ENCODE measurements at places on chromosomes 12 and 14.
A peak's percentile ranks its signal among the peaks of the same experiment; 100 is the strongest.

- DNase-seq: no peak
Observed at GRCh38 chr14:22375321-22375930, 213.6 kb downstream of the DAD1 start.

GRCh38 chr12:67919406-67919805 is 69.8 kb upstream of the IFNG-AS1 start:
- no peak for DNase-seq

GRCh38 chr14:89197623-89198022 is 219.4 kb downstream of the FOXN3 start:
- no peak for DNase-seq

- DNase-seq: no peak
Observed at GRCh38 chr12:51836041-51836826, 12.3 kb downstream of the FIGNL2 start.

DNA sequence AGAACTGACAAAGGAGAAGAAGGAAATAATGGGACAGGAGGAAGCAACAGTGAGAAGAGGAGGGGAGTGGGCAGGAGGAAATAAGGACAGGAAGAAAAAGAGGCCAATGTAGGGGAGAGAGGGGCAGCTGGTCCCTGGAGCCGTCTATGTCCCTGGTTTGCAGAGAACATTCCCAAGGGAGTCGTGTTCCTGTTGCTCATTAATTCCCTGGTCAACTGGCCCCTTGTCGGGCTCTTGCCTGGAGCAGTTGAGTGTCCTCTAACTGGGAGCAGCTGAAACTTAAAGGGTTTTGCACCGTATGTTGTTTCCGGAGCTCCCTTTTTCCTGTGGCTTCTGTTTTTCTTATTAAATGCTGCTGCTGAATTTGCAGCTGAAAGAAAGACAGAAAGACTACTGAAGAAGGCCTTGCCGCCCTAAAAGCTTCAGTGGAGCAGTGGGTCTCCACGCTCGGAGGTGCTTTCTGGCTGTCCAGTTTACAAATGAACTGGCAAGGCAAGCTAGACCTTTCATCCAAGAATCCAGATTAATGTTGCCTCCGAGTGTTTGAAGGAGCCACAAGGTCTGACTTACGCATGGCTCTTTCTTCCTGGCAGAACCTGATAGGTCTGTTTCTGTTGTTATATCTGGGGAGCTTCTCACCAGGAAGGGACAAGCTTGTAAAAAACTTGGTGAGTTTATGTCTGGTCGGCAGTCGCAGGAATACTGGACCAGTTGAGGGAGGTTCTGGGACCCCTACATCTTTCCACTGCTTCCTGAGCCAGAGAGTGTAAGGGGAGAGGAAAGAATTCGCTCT is 146.2 kb upstream of the RFLNA start:
- DNase-seq: no peak

DNA sequence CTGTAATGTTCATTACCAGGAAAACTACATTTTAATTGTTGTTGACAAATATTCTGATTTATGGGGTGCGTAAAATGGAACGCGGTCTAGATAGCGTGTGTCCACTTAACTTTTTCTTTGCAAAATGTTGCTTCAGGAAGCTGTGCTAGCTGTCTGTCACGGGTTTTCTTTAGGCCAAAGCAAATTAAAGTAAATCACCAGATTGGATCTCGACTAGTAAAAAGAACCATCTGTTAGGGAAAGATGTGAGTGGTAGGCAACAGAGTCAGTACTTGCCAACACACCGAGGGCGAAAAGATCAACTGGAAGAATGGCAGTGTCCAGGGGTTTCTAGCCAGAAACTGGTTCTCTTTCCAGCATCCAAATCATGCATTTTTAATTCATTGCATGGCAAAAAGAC is 404.9 kb upstream of the TMPO start:
- DNase-seq: no peak

- no peak for DNase-seq
Observed at GRCh38 chr12:66693901-66694513, 15.1 kb upstream of the GRIP1 start.

- DNase-seq: no peak
Observed at GRCh38 chr12:59149995-59150642, 229.8 kb upstream of the LRIG3 start.

DNA sequence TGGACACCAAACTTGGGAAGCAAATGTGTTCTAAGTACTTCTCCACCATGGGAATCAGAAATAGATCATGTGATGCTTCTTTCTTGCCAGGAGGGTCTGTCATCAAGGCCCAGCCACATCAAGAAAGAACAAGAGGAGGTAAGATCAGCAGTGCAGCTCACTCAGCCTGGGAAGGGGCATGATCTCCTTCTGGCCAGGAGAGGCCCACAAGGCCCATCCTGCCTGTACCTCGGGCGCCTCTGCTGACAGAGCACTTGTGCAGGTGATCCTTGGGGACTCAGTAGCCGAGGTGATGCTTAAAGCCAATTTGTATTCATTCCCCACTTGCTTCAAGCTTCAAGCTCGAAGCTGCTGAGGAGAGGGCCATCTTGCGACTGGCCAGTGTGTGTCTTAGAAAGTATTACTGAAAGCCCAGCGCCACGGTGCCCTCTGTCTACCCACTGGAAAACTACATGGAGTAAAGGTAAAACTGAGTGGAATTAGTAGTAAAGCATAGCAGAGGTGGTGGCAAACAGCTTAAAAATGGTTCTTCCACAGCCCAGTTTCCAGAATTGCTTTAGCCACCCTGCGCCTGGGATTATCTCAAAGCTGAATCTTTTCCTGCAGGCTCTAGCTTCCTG is 26.2 kb downstream of the RTRAF start:
- no peak for DNase-seq

- no peak for DNase-seq
Observed at GRCh38 chr12:54053751-54054741, at the start of gene HOXC4. HOXC4 (plus strand) TSS chr12:54053835; CDS start chr12:54053923, 88 bp downstream.

- no peak for DNase-seq
Observed at GRCh38 chr14:78598046-78598920, 428.1 kb downstream of the NRXN3 start.

- no peak for DNase-seq
Observed at GRCh38 chr12:91058786-91059185, 962 bp upstream of the KERA start.

DNA sequence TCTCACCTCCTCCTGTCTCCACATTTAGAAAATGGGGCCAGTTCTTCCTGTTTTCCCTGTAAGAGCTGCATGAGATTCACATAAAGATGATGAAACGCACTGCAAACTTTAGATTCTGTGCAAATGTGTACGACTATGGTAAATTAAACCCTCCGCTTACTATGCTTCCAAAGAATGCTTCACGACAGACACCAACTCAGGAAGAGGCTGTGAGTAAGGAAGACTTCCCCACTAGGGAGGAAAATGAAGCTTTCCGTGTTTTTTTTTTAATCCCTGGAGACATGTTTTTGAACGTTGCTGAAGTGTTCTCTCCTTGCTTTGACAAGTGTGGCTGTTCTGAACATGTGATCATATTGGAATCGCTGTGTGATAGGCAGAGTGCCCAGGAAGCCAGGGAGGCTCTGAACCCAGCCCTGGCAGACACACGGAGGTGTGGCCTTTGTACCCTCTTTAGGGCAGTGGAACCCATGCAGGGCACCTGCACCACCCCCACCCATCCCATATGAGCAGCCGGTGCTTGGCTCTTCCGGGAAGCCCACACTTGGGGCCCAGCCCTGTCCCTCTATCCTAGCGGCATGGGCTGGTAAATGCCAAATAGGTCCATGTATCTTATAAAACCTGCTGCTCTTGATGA is 7.5 kb upstream of the SYNE3 start:
- peak; percentile 54 for DNase-seq

DNA sequence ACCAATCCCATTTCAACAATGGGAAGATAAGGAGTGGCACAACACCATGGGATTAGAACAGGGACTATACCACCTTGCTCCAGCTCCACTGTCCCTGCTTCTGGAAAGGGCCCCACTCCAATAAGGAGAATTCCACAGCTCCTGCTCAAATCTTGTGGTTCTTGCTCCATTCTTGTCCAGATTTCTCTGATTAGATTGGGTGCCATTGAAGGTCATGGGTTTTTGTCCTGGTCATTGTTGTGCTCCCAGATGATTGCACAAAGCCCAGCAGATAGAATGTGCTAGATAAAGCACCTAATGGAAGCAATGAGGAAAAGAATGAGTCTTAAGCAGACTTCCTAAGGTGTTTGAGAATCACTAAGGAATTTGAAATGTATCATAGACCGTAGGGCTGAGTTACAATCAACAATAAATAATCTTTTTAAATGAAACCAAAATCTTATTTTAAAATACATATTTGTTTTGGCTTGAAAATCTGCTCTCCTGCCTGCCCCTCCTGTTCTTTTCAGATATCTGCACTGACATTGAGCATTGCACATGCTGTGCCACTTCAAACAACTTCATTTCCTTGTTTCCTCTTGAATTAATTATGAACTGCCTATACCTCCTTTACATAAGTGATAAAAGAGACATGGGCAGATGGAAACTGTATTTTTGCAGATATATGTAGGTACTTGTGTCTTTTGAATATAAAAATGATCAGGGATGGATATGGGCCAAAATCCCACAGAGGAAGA is 115.9 kb downstream of the FGD4 start:
- no peak for DNase-seq

- DNase-seq: no peak
Observed at GRCh38 chr12:27221625-27222387, 22.3 kb upstream of the STK38L start.

GRCh38 chr12:94644141-94644979 is 6.0 kb downstream of the TMCC3 start:
- no peak for DNase-seq

GRCh38 chr12:31316891-31317290 is 9.1 kb downstream of the SINHCAF start:
- DNase-seq: no peak

- DNase-seq: no peak
Observed at GRCh38 chr14:106657460-106657859, 1131.1 kb downstream of the TMEM121 start.

DNA sequence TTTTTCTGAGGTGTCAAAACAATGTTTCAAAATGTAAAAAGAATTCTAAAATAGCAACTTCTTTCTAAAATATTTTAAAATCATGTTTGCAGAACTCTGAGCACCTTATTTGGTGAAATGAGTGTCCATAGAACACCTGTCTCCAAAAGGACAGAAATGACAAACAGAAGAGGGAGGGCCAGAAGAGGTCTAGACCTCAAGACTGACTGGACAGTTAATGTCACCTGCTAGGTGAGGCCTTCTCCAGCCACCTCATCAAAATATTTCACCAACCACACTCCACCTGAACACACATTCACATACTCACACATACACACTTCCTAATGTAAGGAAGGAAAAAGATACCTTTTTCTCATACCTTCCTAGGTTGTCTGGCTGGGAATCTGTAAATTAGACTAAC is 147.8 kb upstream of the PLEKHA5 start:
- DNase-seq: no peak

- DNase-seq: peak; percentile 84
Observed at GRCh38 chr12:48996794-48997718, 2.1 kb downstream of the DDN start.
